ENCODE measurements at places on chromosomes 5 and 9.

DNA sequence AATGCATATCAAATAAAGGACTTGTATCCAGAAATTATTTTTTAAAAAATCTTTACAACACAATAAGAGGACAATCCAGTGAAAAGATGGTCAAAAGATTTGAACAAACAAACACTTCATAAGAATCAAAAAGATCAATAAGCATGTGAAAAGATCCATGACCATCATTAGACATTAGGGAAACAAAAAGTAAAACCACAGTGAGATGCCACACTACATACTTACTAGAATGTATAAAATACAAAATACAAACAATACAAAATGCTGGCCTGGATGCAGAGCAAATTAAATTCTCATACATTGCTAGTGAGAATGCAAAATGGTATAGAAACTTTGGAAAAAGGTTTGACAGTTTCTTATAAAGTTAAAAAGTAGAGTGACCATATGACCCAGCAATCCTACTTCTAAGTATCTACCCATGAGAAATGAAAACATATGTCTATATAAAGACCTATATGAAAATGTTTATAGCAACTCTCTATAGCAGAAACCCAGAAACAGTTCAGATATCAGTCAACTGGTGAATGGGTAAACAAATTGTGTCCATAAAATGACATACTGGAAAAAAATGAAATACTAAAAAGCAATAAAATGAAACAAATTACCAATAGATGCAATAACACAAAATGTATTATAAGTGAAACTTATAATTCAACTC lies 426.1 kb downstream of the RAB3C start:
- DNase-seq, result no peak

DNA sequence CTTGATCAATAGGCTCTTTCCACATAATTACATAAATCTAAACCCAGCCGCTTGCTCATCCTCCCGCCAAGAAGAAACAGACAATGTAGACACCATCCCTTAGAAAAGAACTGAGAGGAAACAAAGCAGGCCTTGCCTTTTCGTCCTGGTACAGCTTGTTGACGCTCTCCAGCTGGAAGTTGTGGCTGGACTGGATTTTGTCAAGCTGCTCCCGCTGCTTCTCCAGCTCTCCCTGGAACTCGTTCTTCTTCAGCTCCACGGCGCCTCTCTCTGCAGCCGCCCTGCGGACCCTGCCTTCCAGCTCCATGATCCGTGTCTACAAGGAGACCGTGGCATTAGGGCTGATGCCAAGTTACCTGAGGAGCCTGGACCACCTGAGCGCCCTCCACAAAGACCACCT lies 22.1 kb downstream of the GOLM1 start:
- DNase-seq, result no peak

DNA sequence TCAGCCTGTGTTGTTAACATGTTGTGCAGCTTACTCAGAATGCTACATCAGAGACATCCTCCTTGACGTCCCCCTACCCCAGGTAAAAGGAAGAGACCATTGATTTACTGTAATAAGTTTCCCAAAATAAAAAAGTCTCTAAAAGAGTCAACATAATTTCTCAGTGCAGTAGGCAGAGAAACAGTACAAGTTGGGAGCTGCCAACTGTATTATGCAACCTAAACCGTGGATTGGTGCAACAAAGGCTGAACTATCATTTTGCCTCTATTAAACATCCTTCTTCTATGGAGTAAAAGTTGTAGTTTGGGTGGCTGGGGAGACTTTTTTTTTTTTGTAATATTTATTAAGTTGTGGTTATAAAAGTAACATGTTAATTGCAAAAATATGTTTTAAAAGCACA lies 208.0 kb downstream of the NR3C1 start:
- no peak for DNase-seq

- DNase-seq, result no peak
Measured at GRCh38 chr5:87916320-87916719, 352.3 kb downstream of the TMEM161B start.

- no peak for DNase-seq
Measured at GRCh38 chr9:125701351-125701750, 5.7 kb downstream of the MAPKAP1 start.

DNA sequence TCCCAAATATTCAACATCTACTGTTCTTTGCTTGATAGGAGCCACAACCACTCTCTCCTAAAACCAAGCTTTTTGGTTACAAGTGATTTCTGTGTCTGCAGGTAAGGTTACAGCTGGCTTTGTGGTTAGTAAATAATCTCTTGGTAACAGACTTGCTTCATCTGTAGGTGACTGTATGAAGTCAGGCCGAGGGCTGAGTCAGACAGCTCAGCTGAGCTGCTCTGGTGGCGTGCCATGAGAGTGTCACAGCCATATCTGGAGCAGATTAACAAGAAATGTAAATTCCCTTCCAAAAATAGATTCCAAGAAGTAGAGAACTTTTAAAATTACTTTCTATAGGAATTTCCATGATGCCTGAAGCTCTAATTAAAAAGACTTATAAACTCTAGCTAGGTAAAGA lies 23.7 kb upstream of the TAS2R1 start:
- DNase-seq, result peak; percentile 65

GRCh38 chr5:128202320-128202719 lies 118.8 kb downstream of the SLC12A2 start:
- no peak for DNase-seq

GRCh38 chr5:9361835-9362234 lies 184.0 kb downstream of the SEMA5A start:
- DNase-seq, result peak; percentile 53

GRCh38 chr5:158414333-158414762 lies 555.4 kb upstream of the CLINT1 start:
- DNase-seq, result no peak

DNA sequence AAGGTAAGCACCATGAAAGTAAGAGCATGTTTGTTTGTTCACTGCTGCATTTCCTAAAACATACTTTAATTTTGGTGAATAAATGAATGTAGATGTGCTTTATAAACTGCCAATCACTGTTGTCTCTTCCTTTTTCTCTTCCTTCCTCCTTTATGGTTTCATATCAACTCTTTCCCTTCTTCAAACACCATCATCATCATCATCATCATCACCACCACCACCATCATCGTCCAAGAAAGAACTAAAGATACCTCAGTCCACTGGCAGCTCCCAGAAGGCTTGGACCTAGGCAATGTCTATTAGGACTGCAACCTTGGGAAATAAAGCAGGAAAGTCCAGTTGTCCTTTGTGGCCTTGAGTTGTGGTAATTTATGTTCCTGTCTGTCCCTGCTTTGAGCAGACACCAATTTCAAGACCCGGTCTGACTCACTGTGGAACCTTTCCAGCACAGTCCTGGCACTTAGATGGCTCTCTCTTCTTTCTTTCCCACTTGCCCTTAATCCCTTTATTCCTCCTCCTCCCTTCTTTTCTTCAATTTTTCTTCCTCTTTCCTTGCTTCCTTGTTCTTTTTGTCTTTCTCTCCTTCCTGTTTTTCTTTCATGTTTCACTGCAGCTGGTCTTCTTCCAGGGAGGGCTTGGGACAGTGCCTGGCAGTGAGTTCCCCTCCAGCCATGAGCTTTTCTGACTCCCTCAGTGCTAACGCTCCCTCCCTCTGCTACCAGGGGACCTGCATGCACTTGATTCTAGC lies 99.3 kb downstream of the ANGPTL2 start:
- no peak for DNase-seq

GRCh38 chr9:112446526-112446925 lies 40.1 kb upstream of the KIAA1958 start:
- DNase-seq, result no peak

- DNase-seq, result no peak
Measured at GRCh38 chr9:72943844-72944462, 8.9 kb downstream of the ALDH1A1 start.

DNA sequence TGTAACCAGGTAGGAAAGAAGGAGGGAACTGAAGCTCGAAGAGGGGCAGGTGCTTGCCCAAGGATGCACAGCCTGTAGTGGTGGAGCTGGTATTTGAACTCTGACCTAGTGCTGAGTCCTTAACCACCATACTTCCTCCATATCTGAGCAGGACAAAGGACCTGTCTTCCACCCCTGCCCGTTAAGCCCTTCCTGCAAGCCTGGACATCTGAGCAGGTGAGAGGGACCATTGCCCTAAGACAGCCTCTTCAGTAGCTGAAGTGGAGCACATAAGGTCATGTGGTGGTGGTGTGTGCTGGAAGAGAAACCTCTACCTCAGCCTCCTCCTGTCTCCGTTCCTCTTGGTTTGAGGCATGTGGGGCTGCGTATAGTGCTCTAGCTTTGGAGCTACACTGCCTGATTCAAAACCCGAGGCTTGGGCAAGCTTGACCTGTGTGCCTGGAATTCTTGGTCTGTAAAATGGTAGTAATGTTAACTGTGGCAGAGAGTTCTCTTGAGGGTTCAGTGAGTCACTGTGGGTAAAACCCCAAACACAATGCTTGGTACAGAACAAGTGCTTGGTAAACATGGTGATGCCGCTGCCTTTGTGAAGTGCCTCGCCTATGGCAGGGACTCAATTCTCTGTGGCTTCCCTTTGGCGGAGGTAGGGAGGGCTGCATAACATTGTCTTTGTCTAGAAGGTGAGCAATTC lies 7.4 kb downstream of the GALNT10 start:
- DNase-seq, result peak; percentile 80

- DNase-seq, result peak; percentile 33
Measured at GRCh38 chr5:175889910-175890684, 18.7 kb downstream of the CPLX2 start.

GRCh38 chr9:136023410-136024225 lies 62.4 kb upstream of the UBAC1 start:
- DNase-seq, result no peak

- no peak for DNase-seq
Measured at GRCh38 chr5:77454123-77454522, 38.0 kb downstream of the WDR41 start.

DNA sequence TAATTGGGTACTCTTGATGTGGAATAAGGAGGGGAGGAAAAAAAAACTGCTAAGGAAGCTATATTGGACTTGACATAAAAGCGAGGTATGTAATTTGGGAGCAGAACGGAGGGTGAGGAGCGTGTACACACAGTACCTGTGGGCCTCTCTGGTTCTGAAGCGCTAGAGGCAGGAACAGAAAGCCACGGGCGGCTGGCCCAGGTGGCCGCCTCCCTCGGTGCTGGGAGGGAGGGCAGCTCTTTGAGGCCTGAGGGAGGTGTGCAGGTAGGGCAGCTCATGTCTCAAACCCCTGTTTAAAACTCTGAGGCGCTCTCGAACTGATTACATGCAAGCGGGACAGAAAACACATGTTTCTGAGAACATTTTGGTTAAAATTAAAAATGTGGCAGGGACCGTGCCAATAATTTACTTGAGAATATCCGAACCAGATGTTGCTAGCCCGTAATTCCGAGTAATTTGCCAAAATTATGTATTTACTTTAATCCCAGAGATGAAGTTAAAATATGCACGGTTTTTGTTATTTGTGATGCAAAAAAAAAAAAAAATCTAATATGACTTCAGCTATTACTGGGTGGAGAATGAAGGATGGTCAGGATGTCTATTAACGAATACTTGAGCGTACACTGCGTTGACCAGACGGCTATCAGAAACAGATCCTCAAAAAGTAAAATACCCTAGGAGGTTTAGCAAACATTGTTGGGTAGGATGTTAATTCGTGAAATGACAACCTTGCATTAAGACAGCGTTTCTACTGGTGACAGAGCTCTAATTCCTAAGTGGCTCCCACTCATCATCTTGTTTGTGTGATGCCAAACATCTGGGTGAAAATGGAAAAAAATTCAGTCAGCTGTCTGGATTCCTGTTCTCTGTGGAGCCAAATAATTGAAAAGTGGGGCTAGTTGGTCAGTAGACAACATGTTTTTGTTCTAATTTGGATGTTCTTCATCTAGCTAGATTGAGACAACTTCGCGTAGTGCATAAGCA lies 24.4 kb upstream of the STC2 start:
- no peak for DNase-seq

DNA sequence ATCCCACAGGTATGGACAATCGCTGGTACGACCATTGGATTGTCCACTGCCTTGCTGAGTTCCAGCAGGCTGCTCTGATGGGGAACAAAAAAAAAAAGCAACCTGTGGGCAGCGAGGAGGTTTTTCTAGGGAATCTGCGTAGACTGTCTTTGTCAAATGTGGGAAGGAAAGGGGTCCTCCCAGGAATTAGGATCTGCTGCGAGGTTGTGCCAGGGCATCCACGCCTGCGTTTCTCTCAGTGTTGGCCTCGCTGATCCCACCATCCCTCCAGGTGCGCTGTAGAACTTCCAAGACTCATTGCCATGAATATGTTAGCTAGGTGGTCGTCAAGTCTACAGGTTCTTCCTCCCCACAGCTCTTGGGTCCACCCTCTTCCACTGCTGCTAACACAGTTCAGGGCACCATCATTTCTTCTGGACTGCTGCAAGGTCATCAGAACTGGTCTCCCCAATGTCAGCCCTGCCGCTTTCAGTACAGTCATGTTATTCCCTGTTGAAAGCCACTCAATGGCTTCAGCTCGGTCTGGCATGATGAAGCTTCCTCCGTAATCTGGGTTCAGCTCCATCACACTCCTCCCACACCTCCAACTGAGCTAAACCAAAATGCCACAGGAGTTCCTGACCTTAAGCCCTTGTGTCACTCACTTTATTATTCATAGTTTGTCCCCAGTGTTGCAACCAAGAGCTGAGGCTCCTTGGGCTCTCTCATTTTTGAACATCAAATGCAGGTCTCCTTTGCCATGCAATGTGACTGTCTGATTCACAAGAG lies 79.5 kb upstream of the DMRT1 start:
- no peak for DNase-seq

DNA sequence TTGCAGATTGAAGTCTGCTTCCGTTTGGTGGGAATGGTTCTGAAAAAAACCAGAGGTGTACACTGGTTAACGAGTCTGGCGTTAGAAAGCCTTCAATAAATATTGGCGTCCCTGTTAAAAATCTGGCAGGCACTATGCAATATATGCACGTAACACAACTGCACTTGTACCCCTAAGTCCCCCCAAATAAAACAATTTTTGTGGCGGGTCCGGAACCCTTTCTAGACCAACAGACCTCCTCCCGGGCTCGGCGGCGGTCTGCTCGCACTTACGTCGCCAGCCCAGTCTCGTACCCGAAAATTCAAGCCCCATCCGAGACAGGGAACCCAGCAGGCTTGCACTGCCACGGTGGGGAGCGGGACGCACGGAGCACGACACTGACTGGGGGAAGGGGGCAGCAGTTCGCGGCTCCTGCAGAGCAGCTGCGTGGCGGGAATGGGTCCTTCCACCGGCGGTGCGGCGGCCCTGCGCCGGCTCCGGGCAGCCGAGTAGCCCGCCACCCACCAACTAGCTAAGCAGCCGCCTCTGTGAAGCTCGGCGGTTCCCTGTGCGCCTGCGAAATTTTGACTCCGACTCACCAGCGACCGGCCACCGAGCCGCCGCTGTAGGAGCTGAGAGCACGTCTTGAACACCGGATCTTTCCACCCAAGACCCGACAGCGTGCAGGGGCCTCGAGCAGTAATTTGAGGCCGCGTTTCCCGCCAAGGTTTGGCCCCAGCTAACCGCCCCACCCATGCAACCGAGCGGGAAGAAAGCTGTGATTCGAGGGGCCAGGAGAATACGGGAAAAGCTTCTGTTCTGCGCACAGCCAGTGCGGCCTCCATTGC lies 3.9 kb downstream of the MCIDAS start:
- no peak for DNase-seq

GRCh38 chr5:153513156-153513555 lies 22.7 kb downstream of the GRIA1 start:
- no peak for DNase-seq

GRCh38 chr9:94936419-94936818 lies 209.9 kb downstream of the AOPEP start:
- DNase-seq, result no peak

- DNase-seq, result peak; percentile 70
Measured at GRCh38 chr5:114361724-114362196, at the start of gene KCNN2. Gene KCNN2 (plus strand): TSS chr5:114362070. CDS start chr5:114362140, 70 bp downstream.
